Midbrain (tissue), 1 donor: ENCODE measurements at places on chromosomes 1 and 21.

DNA sequence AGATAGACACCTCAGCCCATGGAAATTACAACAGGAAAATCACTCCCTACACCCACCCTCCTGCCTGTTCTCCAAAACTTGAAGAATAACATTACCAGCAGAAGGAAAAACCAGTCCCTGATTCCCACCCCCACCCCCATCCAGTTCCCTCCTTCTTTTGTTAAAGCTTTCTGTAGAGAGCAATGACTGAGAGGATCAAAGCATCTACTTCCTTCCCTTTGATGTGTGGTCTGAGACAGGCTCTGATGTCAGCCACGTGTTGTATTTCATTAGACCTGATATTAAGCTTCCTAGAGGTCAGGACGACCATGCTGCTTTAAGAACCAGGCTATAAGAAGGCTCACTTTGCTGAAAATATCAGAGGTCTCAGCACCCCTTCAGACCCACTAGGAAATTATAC, 73.9 kb upstream of the HAO2 start:
- DNase-seq: no peak

GRCh38 chr1:2639607-2640521, 7.0 kb upstream of the MMEL1 start:
- no peak for DNase-seq

DNA sequence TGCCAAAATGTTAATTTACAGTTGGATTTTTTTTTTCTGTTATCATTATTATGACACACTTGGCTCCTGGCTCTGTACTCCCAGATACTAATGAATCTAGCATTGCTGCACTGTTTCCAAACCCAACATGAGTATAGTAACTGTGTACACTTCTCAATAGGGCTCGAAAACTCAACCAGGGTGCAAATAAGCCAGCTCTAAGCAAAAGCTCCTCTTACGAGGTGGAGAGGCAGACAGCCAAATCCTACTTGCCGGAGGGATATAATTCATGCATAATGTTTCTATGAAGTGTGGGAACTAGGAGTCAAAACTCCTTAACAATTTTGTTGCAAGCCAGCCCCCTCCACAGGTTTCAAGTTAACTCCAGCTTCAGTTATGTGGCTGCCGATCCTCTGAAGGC, 510.4 kb upstream of the ZP4 start:
- DNase-seq: peak; percentile 2

DNA sequence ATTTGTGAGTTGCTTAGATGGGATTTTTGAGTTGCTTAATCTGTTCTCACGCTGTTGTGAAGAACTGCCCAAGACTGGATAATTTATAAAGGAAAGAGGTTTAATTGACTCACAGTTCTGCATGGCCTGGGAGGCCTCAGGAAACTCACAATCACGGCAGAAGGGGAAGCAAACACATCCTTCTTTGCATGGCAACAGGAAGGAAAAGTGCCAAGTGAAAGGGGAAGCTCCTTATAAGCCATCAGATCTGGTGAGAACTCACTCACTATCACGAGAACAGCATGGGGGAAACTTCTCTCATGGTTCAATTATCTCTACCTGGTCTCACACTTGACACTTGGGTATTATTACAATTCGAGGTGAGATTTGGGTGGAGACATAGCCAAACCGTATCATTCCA, 10.3 kb downstream of the CLIC6 start:
- no peak for DNase-seq

GRCh38 chr1:63635681-63636080, 42.5 kb downstream of the PGM1 start:
- DNase-seq: no peak

GRCh38 chr1:248792342-248792741, 33.4 kb downstream of the SH3BP5L start:
- no peak for DNase-seq

DNA sequence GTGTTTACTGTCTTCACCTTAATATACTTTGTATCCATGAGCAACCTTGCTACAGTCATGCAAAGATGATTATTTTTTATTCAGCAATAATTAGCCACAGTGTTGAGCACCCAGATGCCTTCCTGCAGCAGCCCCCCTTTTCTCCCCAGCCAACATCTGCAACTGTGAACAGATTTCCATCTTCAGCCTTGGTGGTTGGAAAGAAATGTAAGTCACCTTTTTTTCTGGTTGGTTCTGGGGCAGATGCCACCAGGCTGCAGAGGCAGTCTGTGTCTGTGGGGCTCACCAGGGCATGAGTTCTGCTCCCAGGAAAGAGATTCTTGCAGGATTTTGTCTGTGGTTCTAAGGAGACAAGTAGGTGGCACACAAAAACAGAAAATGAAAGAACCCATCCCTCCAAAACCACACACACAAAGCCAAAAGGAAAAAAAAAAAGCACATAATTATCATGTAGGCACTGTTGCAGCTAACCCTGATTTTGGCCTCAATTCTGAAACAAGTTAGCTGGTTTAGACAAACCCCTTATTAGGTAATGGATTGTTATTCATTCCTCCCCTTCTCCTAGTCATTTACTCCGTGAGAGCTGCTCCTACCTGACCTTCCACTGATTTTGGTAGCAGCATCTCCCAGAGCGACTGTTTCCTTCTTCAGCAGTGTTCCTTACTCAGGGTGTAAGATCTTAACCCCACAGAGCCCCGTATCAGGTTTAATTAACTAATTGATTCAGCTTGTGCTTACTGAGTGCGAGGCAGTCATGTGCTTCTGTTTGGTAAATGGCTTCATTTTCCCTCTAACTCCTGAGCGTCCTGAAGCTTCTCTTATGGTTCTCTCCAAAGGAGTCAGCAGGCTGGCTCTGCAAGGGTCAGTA, 36.5 kb downstream of the GALNT2 start:
- no peak for DNase-seq

DNA sequence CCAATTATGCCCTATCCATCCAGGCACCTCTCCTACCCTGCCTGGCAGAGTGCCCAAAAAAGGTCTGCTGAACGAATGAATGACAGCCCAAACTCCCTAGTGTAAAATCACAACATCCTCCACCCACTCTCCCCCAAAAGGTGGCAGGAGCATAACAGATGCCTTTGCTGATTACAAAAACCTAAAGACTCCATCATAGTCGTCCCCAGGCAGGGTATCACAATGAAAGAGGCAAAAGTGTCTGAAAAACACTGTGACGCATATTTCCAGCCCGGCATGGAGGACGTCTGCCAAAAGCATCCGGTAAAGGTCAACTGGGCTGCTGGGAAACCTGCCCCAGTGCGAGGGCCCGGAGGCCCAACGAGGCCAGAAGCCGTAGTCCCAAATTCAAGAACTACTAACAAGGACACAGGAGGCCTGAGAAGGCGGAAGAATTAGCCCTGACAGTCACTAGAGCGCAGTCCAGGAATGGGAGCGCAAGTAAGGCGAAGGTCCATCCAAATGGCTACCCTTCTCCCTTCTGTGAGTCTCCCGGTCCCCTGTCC, 576 bp downstream of the SMIM12 start:
- no peak for DNase-seq

DNA sequence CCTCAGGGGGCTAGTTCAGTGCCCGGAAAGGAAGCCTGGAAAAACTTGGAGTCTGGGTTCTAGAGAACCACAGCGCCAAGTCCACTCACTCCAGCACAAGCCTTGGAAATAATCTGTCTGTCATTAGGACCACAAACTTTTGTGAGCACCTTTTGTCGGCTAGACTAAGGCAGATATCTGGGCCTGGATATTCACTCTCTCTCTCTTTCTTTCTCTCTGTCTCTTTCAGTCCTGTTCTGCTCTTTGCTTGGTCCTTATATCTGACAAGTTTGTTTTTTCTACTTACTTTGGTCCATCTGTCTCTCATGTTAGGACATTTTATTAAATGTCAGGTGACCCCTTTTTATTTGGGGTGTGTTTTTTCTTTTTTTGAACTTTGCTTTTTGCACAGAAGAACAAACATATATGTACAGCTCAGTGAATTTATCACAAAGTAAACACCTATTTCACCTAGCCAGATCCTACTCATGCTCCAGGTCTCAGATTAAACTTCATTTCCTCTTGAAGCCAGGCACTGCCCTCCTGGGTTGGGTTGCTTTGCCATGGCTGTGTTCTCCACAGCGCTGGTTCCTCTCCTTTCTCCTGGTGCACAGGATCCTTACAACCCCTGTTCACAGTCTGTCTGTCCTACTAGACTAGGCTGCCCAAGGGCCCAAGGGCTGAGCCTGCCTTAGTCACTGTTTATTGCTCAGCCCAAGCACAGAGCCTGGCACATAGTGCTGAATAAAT, 40.8 kb downstream of the TCEANC2 start:
- DNase-seq: no peak

- DNase-seq: no peak
Measured at GRCh38 chr1:206521127-206521526, 13.8 kb downstream of the RASSF5 start.

- DNase-seq: no peak
Measured at GRCh38 chr1:43586136-43586731, 55.6 kb downstream of the PTPRF start.

DNA sequence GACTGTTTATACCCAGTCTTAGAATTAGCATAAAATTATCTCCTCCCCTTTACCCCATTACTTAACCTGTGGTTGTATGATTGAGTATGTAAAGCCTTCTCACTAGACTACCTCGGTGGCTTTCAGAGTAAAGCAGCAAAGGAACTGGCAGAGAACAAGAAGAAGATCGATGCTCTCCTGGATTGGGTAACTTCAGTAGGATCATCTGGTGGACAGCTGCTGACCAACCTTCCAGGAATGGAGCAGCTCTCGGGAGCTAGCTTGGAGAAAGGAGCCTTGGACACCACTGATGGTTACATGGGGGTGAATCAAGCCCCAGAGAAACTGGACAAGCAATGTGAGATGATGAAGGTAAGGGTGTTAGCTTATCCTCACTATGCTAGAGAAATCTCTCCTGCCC, 138.6 kb upstream of the BMP8A start:
- no peak for DNase-seq

- DNase-seq: no peak
Measured at GRCh38 chr1:40806731-40807695, 23.4 kb downstream of the KCNQ4 start.

GRCh38 chr1:79519084-79519760, 512.7 kb upstream of the ADGRL4 start:
- no peak for DNase-seq

DNA sequence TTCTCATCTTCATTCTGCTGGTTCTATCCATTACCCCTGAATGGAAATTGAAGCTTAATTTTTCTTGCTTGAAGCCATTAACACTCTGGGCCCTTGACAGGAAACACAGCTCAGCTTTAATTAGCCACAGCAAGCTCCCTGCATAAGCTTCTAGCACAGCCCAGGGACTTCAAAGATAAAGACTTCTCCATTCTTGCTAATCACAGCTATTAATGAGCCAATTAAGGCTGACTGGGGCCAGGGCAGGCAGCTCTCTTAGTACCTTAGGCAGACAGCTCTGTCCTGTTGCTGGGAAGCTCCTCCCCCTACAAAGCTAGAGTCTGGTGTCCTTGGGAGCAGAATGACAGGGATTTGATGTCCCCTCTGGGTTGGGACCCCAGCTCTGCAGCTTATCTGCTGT, 27.9 kb upstream of the TRABD2B start:
- DNase-seq: no peak

GRCh38 chr1:54623216-54624007, at the start of gene FAM151A:
Gene FAM151A (minus strand): TSS chr1:54623525. CDS start chr1:54623395, 130 bp downstream.
- DNase-seq: no peak

GRCh38 chr1:186905561-186905960, 76.8 kb downstream of the PLA2G4A start:
- no peak for DNase-seq

DNA sequence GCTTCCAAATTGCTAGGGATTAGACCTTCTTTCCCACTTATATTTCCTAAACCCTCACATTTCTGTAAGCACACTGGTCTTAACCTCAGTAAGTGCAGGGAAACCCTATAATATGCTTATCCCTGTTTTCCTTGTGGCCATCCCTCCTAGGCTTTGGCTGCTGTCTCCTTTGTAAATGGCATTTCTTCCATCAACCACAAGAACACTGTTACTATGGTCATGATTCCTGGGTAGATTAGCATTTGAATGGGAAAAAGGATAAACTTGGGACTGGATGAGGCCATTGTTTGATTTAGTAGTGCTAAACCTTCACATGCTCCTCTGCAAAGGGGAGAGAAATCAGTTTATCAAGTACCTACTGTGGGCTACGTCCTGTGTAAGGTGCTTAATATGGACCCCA, 16.2 kb upstream of the AGO3 start:
- DNase-seq: no peak
